NCI-H1417 treated with DMSO at 0.1 percent for 48 hours (cell line): ENCODE measurements at places on chromosomes 5 and 9.

GRCh38 chr9:131476777-131477345, 25.9 kb upstream of the POMT1 start:
- DNase-seq: no peak

DNA sequence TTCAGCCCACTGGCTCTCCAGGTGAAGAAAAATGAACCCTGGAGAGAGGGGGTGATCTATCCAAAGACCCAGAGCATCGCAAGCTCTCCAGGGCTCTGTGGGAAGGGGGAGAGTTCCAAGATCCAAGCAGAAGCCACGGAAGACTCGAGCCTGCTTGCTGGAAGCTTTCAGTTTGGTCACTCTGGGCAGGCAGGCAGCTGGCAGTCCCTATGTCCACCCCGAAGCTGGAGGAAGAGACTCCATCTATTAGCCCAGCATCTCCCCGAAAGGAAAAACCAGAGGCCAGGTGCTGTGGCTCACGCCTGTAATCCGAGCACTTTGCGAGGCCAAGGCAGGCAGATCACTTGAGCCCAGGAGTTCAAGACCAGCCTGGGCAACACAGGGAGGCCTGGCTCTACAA, 10.7 kb upstream of the SPARC start:
- no peak for DNase-seq

DNA sequence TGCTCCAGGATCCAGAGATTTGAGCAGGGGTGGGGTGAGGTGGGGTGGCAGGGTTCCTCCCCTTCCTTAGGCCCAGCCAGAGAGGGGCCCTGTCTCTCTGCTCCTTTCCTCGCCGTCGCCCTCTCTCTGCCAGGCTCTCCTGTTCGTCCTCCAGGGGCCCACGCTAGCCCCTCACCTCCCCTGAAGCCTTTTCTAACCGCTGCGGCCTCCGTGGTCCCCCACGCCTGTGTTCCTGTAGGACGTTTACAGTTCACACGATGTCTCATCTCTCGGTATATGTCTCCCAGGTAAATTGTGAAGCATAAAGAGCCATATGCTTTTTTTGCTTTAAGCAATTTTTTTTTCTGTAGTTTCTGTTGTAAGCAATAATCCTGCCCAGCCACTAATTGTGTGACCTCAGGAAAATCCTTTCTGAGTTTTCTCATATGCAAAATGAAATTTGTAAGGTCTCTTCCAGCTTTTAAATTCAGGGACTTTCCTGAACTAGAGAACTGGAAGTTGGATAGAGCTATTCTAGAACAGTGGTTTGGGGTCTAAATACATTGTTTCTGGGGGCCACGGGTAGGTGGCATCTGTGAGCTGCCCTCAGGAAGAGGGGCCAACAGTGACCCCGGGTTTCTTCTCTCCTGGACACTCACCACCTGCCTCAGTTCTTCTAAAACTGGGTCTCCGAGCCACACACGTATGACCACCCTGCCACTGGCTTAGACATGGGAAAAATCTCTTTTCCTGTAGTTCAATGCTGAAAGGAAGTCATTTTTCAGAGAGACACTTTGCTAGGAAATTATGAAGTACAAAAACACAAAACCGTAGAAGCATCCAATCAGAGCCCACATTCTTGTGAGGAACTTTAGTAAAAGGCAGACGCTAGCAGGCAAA, 50.2 kb upstream of the ZNF366 start:
- DNase-seq: no peak

DNA sequence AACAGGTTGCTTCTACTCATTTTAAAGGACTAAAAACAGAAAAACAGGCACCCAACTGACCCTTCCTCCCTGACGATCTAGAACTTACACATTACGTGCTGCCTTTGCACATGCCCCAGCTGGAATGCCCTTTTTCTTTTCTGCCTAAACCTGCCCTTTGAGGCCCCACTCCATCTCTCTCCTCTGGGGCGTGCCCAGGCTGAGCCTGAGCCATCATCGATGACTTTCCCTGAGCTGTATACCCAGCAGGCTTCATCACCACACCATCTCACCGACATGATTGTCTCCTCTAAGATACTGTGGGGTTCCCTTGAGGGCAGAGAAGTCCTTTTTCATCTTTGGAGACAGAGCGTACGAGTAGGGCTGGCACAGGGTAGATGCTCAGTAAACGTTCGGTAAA, 24.1 kb upstream of the GABBR2 start:
- DNase-seq: no peak

DNA sequence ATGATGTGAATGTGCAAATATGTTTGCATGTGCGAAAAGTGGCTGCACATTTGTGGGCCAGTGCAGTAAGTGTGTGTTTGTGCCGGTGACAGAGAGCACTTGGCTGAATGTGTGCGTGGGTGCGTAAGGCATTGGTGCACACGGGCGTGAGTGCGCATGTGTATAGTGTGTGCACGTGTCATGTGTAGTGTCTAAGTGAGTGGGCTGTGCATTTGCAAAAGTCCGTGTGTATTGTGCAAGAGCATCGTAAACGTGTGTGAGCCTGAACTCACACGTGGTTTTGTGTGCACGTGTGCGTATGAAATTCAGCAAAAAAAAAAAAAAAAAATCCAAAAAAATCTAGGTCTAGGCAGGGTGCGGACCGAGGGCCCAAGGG, 6.5 kb upstream of the EBF1 start:
- DNase-seq: no peak

DNA sequence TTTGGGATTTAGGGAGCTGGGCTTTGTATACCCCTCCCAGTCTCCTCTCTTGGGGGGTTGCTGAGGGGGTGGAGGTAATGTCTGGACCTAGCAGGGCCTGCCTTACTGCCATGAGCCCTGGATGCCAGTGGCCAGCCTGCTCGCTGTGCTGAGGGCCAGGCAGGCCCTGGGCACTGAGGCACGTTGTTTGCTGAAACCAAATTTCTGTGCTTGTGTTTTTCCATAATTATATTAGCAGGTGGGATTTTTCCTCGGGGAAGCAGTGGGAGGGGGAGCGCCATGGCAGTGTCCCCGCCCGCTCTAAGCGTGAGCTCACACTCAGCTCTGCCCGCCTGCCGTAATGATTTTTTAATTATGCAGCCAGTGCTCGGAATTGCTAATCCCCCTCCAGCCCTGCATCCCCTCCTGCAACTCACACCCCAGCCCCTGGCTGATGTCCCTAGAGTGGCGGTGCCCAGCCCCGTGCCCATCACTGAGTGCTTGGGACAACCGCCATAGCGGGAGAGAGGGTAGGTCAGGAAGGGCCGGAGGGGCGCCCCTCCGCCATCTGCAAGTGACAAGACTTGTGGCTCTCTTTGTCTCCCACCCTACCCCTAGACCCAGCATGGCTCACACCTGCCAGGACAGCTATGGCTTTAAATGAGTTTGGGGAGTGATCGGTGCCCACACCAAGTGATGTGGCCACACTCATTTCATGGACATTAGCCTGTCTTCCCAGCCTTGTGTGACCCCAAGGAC, 20.9 kb downstream of the CXXC5 start:
- DNase-seq: no peak

DNA sequence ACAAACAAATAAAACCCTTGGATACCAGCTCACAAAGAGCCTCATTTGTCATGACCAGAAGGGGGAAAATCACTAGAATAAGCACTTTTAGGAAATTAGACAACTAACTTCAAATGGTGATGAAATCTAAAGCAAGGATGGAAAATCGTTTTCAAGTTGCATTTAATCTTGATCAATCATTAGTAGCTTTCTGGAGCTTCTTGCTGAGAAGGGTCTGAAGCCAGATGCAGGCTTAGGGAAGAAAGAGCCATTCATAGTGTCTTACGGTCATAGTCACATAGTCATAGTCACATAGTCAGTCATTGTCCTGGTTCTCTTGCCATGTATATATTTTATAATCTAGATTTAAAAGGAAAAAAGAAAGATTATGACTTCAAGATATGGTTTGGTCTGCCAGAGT, 610.5 kb downstream of the ACTL7B start:
- DNase-seq: no peak

DNA sequence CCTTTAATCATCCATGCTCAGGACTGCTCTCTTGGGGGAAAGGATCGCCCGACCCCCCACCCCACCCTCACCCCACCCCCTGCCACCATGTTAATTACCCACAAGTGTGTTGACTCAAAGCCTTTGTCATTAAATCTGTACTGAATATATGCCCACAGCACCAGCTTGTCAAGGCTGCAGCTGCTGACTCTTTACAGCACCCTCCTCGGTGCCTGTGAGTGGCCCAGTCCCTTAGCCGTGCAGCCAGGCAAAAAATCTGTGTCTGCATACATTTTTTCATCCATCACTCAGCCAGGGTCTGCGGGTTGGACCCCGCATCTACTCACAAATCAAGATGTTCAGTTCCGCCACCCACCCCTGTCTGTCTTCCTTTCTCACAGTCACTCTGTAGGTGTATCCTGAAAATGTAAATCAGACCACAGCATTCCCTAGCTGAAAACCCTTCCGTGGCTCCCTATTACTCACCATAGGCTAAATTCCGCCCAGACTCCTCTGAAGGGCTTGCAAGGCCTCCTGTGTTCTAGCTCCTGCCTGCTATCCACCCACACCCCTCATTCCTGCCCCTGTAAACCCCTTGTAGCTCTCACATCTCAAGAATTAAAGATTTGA, 53.7 kb upstream of the KCNIP1 start:
- no peak for DNase-seq

DNA sequence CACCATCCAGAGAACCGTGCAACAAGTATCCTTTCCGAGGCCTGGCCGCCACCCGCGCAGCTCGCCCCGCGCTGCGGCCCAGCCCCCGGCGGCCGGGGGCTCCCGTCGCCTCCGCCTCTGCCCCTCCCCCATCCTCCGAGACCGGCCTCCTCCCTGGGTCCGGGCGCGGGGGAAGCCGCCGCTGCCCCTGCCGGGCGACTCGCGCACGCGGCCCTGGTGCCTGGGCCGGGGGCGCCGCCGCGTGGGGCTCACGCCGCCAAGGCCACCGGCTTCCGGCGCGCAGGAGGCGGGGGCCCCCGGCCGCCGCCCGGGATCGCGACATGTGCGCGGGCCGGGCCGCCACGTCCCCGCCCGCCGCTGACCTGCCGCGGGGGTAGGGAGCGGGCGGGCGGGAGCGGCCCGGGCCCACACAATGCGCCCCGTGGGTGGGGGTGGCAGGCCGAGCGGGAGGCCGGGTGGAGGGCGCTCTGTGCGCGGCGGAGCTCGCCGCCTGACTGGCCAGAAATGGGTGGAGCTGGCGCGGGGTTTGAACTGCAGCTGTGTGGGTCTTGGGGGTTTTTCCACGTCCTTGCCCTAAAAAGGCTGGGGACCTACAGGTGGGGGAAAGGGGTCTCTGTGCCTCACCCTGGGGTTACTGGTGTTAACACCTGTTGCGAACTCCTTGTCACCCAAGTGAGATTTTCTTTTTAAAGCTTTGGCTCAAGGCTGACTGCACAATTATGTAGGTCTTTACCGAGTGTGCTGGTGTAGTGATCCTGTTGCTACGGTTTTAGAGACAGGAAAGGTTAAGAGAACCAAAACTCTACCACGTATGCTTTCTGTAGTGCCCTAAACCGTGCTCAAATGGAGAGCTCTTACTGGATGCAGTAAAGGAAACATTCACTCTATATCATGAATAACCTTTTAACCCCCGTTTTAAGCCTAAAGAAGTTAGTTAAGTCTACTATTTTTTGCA, 32.3 kb downstream of the TNPO1 start:
- DNase-seq: no peak

DNA sequence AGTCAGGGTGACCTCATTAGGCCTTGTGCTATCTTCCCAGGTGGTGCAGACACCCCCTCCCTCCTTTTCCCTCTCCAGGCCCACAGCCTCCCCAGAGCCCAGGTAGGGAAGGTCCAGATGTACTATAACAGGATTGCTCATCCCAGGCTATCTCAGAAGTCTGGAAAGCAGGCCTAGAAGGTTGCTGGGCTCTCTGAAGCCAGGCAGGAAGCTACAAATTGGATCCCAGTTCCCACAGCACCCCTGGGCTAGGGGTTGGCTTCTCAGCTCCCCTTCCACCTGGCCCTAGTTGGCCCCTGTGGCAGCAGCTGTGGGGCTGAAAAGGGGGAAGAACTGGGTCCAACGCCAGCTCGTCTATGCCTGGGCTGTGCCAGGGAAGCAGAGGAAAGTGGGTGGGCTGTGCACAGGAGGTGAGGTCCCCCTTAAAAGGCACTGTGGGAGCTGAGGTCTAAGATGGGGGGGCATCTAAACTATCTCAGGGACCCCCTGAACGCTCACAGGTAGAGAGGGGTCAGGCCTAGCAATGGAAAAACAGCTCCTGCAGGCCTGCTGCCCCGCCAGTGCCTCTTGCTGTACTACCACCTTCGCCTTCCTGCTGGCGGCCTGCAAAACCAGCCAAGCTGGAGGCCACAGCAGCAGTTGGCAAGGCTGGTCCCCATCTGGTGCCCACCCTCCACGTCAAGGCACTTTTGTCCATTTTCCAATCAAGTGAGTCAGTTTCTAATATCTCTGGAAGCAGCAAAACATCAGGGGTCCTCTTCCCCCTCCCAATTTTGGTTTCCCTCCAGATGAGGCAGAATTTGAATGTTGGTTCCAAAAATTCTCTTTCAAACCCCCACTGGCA, 13.3 kb upstream of the PSMD5 start:
- no peak for DNase-seq

DNA sequence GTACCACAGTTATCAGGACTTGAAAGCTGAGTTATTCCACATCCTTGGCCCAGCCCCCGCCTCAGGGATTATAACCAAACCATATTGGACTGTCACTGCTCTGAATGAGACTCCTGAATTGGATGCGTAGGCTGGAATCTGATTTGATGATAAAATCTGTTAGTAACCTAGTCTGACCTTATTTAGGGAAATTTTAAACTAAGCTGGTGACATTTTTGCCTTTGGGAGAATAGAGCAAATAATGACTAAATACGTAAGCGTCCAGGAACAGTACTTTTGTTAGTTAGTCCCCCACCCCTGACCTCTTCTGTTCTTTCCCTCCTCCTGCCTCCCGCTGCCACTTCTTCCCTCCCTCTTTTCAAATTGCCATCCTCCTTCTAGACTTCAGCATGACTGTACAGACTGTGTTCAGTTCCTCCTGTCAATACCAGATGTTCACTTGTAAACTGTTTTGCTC, 92.6 kb downstream of the TLE4 start:
- no peak for DNase-seq

DNA sequence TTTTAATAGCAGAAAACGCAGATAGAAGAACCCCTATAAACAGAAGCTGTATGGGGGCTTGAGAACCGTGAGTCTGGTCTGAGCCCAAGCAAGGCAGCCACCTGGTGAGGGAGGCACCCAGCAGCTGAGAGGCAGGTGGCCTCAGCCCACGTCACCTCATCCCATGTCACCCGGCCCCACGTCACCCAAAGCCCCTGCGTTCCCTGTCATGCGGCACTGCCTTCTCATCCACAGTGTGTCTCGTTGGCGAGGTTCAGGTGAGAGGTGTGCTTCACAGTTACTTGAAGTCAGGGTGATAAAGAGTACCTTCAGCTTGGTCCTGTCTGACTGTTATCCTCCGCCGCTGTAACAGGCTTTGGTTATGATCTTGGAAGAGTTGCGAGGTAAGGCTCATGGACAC, 80.6 kb upstream of the IRX4 start:
- DNase-seq: no peak

GRCh38 chr9:131714161-131714646, 25.7 kb downstream of the RAPGEF1 start:
- DNase-seq: no peak

- no peak for DNase-seq
Observed at GRCh38 chr9:101445353-101446029, 9.9 kb upstream of the ALDOB start.
